ENCODE measurements at places on chromosomes 4 and X.

- no peak for DNase-seq
These were observed 149.8 kb upstream of the TENM3 start for GRCh38 chr4:182093431-182093831.

- DNase-seq, result no peak
These were observed 23.0 kb downstream of the EPGN start for GRCh38 chr4:74331252-74331651.

DNA sequence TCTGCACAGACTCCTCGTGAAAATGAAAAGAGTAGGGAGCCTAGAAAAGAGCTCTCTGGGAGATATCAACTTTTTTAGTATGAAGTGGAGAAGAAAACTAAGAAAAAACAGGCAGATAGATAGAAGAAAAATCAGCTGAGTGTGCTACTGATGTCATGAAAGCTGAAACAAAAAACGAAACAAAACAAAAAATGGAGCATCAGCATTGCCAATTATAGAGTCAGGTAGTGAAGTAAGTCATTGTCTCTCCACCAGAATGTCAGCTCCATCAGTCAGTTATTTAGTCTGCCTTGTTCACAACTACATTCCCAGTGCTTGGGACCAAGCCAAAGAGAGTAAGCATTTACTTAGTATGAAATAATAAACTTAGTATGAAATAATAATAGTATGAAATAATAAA is 595.1 kb downstream of the STPG2 start:
- DNase-seq, result no peak

DNA sequence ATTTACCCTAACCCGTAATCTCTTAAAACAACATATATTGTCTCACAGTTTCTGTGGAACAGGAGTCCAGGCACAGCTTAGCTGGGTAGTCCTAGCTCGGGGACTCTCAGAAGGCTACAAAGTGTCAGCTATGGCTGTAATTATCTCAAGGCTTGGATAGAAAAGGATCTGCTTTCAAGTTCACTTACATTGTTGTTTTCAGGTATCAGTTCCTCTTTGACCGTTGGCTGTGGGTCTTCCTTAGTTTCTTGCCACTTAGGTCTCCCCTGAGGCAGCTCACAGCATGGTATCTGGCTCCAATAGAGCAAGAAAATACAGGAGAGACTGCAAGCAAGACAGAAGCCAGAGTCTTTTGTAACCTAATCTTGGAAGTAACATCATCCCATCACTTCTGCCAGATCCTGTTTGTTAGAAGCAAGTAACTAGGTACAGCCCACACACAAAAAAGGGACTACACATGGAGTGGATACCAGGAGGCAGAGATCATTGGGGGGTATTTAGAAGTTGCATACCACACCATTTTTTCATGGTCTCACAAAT is 137.0 kb downstream of the MAGEB5 start:
- no peak for DNase-seq

GRCh38 chr4:66604192-66604591 is 933.9 kb upstream of the EPHA5 start:
- DNase-seq, result no peak

DNA sequence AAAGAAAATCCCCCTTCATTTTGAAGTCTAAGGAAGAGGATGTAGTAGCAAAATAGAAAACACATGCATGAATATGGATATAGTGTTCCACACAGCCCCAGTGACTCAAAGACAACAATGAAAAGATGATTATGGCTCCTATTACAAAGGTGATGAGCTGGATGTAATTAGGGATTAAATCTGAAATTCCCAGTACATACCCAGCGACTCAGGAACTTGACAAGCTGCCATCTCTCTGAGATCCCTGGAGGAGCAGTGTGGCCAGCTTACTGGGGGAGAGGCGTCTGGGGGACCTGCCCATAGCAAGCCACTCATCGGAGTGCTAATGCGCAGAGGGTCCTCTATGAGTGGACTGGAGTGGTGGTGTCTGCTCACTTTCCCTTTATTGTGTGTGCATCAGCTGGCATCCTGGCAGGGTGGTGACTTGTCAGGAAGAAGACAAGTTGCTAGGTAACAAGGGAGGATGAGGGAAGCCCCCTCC is 42.7 kb upstream of the MGST2 start:
- DNase-seq, result no peak

DNA sequence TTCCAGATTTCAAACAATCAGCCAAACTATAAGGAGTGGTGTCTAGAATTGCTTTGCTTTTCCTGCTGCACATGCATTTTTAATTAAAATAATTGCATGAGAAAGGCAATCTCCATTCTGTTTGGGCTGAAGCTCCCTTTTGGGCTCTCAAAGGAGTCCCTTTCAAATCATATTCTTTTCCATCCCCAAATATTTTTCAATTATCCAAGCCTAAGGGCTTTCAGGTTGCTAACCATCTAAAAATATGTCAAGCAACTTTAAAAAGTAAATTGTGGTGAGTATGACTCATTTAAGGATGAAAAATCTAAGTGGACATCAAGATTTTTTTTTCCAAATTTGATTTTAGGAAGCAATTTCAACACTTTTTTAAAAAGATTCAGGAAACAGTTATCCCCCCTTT is 28.4 kb downstream of the PIR start:
- DNase-seq, result no peak

GRCh38 chrX:150088766-150089518 is 150.7 kb upstream of the EOLA2 start:
- DNase-seq, result no peak

GRCh38 chrX:123878252-123878721 is 18.4 kb downstream of the XIAP start:
- DNase-seq, result no peak

Measured in LNCaP clone FGC (cell line).